Activated CD8-positive, alpha-beta memory T cell treated with anti-CD3 and anti-CD28 coated beads, Interleukin-2, amount 50 U/mL, for 4 hours (primary cell): ENCODE measurements at places on chromosomes 3 and 15.

DNA sequence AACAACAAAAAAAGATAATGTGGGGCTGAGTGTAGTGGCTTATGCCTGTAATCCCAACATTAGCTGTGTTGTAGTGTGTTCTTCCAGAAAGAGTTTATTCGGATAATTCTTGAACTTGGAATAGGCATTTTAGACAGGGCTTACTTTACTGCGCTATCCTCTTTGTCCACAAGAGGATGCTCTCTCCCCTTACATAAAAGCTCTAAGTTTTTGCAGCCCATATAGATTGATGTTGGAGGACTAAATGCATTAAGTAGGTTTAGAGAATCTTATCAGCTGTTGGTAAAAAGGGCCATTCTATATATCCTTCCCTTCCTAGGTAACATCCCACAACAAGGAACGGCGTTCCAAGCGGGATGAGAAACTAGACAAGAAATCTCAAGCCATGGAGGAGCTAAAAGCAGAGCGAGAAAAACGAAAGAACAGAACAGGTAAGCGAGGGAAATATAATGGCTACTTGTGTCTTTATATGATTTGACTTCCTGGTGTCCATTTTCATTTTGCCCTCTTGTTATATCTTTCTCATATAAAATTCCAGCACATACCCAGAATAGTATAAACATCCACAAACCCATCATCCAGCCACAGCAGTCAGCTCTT, 27.8 kb upstream of the ITPKA start:
- DNase-seq: no peak

DNA sequence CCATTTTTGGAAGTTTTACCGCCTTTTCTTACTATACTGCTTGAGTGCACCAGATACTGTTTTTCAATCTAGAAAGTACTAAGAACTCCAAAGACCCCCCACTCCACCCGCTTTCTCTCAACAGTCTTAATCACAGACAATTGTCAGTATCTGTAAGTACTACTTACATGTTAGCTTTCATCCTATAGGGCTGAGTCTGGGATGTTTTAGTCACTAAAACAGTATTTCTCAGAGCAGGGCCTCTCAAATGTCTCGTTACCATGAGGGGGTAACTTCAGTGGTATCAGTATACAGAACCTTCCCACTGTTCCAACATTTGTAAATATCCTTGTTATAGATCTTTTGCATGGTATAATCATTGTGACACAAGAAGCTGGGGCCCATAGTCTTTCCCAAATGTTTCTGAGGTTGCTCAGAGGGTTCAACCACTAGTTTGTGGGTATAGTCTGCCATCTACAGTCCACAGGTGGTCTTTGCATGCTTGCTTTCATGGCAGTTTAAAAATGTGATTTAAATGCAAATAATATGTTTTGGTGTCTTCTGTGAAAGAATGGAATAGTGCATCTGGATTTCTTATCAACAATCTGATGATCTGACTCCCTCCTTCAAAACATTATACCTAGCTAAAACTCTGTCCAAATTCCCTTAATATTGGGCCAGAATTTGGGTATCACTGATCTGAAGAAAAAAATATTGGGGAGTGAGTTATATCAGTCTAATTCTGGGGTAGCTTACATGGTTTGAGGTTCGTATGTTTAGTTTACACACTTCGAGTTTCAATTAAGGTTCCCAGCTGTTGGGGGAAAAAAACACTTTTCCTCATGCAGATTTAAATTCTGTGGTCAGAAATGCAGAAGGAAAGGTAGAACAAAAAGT, 18.0 kb upstream of the DNAJC13 start:
- DNase-seq: no peak

DNA sequence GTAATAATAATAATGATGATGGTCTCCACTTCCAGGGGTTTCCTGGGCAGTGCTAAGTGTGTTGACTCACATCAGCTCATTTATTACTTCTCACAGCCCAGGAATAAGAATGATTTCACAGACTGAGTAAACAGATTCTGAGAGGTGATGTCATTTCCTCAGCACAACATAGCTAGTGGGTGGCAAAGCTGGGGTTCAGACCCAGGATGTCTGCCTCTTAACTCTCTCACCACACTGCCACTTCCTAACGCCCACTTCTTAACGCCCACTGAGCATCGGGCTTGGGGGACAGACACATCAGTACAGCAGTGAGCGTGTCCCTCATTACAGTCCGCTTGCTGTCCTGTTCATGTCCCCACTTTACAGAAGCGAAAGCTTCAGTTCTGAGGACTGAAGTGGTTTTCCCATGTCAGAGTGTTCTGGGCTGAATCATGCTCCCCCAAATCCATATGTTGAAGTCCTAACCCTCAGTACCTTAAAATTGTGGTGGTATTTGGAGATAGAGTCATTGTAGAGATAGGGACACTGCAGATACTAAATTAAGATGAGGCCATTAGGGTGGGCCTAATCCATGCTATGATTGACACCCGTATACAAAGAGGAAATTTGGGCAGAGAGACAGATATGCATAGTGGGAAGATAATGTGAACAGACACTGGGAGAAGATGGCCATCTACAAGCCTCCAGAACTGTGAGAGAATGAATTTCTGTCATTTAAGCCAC, 68.0 kb downstream of the ATP2B2 start:
- peak; percentile 74 for DNase-seq

DNA sequence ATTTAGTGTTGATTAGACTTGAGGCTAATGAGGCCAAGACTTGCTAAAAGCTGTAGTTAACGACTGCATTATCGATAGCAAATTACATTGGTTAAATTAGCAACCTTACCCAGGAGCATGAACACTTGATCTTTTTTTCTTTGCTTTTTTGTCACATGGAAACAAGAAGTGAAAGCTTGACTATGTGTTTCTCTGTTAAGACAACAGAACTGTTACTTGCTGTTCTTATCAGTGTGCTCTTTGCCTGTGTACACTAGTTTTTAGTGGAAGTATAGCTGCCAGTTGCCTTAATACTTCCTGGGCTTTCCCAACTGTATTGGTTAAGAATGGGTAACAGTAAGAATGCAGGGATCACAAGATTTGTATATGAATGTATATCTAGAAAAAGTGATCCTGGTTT, 625.5 kb downstream of the NAALADL2 start:
- DNase-seq: no peak

DNA sequence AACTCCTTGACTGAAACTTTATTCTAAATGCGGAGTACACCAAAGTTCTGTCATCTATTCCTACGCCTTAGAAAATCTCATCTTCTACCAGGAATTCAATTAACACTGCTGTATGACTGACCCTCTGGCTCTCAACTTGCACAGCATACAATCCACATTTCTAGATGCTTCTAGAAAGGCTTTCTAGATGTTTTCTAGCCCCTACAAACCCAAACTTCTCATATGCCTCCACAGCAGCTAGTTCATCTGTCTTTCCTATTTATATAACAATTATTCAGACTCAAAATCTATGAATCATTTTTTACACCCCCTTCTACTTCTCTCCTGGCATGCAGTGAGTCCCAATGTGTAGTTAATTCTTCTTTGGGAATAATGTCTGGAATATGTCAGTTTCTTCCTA, 13.2 kb downstream of the INO80 start:
- no peak for DNase-seq

GRCh38 chr3:63043631-63044030, 168.4 kb upstream of the CADPS start:
- no peak for DNase-seq

DNA sequence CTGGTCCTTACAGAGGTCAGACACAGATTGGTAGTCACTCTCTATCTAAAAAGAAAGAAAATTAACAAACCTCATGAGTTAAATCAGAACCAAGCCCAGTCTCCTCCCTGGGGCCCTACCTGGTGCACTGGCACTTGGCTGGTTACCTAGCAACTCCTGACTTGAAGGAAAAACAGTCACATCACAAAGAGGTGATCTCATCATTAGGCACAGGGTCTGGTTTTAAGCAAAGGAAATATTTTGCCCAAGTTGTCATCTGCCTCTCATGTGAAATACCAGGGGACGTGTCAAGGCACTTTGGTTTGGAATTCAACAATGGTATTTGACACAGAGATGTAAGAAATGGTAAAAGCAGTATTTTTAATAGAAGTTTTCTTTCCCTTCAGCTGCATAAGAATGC, 47.7 kb upstream of the FMN1 start:
- no peak for DNase-seq

DNA sequence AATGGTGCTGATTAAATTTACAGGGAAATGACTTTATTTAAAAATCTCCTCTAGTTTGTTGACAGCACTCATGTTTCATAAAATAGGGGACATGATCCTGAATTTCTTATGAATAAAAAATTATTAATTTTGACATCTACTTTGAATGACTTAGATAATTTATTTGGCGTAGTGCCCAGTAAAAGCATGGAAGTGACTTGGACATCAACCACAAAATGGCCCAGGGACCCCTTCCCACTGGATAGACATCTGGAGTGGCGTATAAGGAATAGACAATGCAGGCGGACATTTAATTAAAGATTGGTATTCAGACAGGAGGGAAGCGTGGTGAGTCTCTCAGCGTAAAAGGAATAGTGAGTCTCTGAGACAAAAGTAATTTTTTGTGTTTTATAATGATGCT, 79.8 kb downstream of the ADAMTSL3 start:
- DNase-seq: no peak

DNA sequence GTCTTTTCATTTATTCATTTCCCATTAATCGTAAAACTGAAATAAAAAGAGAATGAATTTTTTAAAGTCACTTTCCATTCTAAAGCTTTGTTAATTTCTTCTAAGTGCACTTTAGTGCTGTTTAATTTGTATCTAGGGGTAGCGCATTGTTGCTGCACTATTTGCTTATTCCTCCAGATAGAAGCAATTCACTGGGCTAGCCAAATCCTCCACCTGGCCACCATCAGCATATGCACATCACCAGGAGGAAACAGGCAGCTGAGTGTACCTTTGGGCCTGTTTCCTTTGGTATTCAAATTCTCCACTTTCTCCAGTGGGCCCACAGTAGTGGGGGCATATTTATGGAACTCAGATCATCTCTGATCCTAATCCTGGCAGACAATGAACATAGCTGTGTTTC, 29.8 kb upstream of the CPB1 start:
- no peak for DNase-seq

GRCh38 chr3:99686955-99687612, 48.7 kb downstream of the COL8A1 start:
- DNase-seq: no peak

DNA sequence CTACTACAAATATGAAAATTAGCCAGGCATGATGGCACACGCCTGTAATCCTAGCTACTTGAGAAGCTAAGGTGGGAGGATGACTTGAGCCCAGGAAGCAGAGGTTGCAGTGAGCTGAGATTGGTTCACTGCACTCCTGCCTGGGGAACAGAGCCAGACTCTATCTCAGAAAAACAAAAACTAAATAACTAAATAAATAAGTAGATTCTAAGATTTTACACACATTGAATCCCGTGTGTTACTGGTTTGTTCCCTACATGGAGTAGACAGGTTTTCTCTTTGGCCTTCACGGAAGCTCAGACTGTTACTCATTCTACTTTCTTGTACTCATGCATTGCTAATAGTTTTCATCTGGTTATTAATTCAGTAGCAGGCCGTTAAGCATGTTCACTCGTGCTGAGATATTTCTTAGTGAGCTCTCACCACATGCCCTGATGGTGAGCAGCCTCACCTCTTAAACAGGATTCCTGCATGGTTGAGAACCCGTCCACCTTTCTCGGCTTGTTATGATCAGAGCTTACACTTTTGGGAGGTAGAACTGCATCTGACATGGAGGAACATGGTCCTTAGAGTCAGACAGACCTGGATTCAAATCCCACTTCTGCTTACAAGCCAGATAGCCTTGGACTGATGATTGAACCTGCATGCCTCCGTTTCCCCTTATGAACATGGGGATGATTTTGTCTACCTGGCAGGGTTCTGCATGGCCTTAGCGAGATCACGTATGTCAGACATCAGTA, 49.1 kb downstream of the CMTM7 start:
- DNase-seq: no peak

GRCh38 chr3:24487325-24488262, 7.1 kb downstream of the THRB start:
- no peak for DNase-seq
